ENCODE measurements at places on chromosomes 2 and 18.

DNA sequence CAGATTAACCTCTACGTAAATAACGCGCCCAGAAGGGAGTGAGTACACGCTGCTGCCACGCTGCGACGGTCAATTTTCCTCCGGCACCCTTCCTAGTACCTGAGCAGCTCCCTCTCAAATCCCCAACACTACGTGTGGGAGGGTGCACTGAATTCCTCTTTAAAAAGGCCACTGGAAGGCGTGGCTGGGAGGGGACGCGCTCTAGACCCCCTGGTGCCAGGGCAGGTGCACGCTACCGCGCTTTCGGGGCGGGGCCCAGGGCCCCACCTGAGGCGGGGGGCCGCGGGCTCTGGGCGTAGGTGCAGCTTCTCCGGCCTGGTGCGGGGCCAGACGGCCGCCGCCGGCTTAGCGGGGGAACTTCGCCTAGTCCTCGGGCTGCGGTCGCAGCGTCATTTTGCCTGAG is 668 bp upstream of the ANKRD12 start:
- DNase-seq = no peak

- no peak for DNase-seq
Measured at GRCh38 chr18:62479574-62479973, 43.3 kb upstream of the ZCCHC2 start.

DNA sequence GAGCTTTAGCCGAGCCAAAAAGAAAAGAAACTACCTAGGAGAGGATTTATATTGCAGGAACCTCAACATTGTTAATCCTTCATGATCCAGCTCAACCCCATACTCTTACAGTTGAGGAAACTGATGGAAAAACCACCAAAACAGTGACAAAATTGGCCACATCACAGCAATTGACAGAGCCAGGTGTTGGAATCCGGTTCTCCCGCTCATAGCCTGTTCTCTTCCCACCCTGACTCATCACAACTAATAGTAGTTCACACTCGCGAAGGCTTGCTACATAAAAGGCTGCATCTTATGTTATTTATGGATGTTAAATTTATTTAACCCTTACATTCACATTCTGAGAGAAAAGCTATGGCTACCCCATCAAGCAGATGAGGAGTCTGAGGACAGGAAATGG is 33.7 kb downstream of the SLC9A4 start:
- DNase-seq = no peak

DNA sequence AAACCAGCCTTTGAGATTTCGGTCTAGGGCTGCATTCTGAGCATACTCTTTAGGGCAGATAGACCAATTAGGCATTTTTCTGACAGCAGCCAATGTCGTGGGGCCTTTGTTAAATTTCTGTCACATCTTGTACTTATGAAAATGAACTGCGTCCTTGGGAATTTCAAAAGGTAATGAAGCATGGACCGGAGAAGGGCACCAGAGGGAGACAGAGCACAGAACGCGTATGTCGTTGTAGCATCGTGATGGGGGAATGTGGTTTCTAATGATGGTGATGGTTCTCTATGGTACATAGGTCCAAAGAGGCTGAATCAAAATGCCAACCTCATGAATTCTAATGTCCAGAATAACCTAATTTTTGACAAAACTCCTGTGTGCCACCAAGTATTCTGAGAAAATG is 483.9 kb upstream of the CRIM1 start:
- no peak for DNase-seq

DNA sequence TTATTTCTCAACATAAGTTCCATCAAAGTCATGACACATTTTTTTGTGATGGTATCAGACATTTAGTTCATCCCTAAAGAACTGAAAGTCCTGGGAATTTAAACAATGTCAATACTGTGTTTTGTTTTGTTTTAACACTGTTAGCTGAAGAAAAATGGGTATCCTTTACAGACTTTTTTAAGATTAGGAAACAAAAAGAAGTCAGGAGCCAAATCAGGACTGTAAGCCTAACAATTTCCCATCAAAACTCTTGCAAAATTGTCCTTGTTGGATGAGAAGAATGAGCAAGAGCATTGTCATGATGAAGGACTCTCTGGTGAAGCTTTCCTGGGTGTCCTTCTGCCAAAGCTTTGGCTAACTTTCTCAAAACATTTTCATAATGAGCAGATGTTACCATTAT is 69.4 kb downstream of the SRD5A2 start:
- no peak for DNase-seq

DNA sequence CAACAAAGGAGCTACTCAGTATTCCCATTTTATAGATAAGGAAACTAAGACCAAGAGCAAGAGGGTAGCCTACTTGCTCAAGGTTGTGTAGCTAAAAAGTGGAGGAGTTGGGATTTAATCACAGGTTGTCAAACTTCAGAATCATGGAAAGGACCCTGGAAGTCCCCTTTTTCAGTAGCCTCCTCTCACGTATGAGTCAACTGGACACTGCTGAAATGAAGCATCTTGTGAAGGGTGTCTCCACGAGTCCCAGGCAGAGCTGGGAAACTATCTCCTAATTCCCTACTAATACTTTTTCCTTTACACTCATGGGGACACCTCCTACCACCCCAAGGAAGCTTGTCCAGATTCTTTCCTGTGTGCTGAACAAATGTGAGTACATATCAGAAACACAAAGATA is 155.8 kb downstream of the RHBDD1 start:
- DNase-seq = no peak

DNA sequence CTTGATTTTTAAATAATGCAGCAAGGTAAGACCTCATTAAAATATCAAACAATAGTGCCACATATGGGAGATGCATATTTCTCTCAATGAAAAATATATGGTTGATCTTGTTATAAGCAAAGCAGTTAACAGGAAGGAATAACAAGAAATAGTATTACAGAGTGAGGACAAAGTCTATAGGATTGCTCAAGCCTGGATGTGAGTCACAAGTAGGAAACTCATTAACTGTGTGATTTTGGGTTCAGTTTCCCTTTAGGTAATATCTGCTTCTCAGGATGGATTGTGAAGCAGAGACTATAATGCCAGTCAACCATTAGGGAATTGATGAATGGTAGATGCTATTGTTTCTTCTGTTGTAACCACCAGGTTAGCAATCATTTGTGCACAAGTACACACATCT is 42.9 kb upstream of the SPHKAP start:
- no peak for DNase-seq

GRCh38 chr2:218820746-218821369 is 10.7 kb downstream of the PRKAG3 start:
- no peak for DNase-seq

GRCh38 chr2:135744760-135745314 is 3.2 kb downstream of the UBXN4 start:
- DNase-seq = no peak
